ENCODE measurements at places on chromosomes 13 and 19.

DNA sequence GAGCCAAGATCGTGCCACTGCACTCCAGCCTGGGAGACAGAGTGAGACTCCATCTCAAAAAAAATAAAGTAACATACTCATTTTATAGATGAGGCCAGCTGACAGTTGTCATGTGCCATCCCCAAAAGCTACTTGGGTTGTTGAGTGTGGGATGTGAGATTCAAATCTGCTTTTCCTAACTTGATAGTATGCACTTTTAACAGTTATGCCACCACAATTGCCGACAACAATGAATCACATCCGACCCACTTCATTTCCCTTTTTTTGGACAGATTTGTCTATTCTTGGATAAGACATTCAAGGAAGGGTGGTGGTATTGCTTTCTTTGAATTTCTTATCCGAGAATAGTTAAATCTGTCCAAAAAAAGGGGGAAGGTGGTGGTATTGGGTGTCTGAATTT, 16.3 kb upstream of the DNMT1 start:
- H3K4me1 ChIP-seq = no peaks in the 10 kb centered on the region
- no peaks in the 10 kb centered on the region for H3K36me3 ChIP-seq
- H3K27me3 ChIP-seq = no peaks in the 10 kb centered on the region

DNA sequence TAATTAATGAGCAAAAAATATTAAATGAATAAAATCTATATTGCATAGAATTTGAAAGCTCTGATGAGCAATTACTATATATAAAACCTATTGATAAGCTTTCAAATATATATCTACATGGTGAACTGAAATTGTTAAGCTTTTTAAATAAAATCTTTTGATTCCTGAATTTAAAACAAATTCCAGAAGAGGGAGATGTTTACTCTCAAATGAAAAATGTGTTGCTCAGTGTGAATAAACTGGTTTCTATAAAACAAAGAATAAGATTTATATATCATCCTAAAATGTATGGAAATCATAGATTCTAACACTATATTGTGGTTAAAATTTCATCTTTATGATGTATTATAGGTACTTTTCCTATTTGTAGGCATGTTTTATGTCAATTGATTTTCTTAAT, 171.5 kb upstream of the SLITRK6 start:
- no peaks in the 10 kb centered on the region for H3K4me1 ChIP-seq
- no peak overlapping the region for H3K27ac ChIP-seq
- H3K36me3 ChIP-seq = no peaks in the 10 kb centered on the region
- H3K4me3 ChIP-seq = no peak overlapping the region
- no peaks in the 10 kb centered on the region for H3K27me3 ChIP-seq
- no peak for ATAC-seq

DNA sequence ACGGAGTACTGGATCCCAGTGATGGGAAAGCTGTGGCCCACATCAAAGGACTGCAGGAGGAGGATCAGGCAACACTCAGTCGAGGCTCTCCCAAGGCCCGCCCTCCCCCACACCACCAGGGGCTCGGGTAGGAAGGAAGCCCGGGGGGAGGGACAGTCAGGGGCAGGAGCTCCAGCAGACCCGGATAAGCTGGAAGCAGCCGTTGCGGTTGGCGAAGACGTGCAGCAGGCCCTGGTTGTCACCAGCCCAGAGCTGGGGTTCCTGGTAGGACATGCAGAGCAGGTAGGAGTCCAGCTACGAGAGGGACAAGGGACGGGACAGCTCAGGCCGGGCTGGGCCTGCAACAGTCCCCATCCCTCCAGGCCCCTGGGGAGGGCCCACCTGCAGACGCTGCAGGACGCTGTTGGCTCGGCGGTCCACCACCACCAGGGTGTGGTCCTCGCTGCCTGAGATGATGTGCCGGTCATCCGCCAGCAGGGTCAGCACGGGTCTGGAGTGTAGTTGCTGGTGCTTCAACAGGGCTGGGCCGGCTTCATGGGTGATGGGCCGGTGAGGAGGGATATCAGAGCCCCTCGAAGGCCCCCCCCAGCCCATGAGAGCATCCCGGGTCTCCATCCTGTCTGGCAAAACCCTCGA, 1.9 kb downstream of the GNG14 start:
- H3K36me3 ChIP-seq = peaks cover 6% of the 10 kb centered on the region
- no peak overlapping the region for H3K4me3 ChIP-seq
- ATAC-seq = no peak

DNA sequence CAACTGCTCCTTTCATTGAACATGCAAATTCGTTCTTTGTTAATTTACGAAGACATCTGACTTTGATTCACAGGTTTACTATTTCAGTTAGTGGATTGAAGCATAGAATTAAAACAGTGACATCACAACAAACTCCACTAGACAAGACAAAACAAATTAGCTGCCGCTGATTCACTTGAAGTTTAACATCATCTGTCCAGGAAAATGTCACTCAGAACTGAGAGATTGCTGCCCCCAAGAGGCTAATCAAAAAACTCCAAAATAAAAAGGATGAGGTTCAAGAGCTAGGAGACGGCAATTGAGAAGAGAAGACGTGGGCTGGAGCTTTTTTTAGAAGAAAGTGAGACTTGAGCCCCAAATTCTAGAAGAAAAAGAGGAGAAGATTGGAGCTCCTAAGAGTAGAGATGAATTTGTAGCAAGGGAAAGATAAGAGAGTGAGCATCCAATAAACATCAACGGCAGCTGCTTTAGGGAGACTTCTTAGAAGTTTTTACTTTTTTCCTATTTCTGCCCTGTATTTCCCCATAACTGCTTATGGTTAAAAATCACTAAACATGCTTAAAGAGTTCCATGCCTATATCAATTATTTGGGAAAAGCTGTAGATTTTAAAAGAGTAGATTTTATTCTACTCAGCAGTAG, 40.8 kb upstream of the TPP2 start:
- no peaks in the 10 kb centered on the region for H3K36me3 ChIP-seq
- H3K27ac ChIP-seq = no peak overlapping the region
- H3K4me3 ChIP-seq = no peak overlapping the region
- no peaks in the 10 kb centered on the region for H3K4me1 ChIP-seq
- H3K27me3 ChIP-seq = no peaks in the 10 kb centered on the region

GRCh38 chr19:55683449-55684261, 8.6 kb downstream of the EPN1 start:
- no peaks in the 10 kb centered on the region for H3K27me3 ChIP-seq
- no peaks in the 10 kb centered on the region for H3K36me3 ChIP-seq
- H3K4me1 ChIP-seq = no peaks in the 10 kb centered on the region
- H3K27ac ChIP-seq = no peak overlapping the region
- no peak for ATAC-seq
- no peak overlapping the region for H3K4me3 ChIP-seq

All from gastroesophageal sphincter (tissue), 4 donors.